Germinal center (tissue), 1 donor: ENCODE measurements at places on chromosomes 7 and 10.

DNA sequence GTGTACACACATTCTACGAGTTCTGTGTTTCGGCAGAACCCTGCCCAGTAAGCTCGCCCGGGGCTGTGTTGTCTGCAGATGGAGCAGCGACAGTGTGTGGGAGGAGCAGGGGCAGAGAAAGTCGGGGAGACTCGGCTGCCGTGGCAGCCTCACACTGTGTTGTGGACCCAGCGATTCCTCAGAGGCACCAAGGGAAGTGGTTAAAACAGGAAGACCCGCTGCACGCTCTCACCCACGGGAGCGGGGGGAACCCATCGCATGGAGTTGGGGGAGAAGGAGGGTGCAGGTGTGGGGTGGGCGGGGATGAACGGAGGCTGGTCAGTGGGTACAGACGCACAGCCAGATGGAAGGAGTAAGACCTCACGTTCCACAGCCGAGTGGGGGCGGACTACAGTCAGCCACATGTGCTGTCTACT, 250.2 kb downstream of the ELFN1 start:
- DNase-seq = peak; percentile 68

DNA sequence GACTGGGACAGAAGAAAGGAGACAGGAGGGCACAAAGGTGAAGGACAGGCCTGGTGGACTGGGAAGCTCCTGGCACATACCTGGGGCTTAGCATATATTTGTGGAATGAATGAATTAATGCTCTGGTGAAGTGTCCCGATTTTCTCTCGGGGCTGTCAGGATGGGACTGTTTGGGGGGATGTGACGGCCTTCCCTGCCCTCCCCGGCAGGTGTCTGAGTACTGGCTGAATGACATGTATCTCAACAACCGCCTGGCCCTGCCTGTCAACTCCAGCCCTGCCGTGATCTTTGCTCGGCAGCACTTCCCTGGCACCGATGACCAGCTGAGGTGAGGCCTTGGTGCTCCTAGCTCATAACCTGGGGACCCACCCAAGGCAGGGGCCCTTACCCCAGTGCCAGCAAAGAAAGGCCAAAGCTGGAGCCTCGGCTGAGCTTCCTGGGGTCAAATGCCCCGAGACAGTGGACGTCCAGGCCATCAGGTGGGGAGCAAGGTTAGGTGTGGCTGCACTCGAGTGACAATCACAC, 6.5 kb downstream of the CHAT start:
- DNase-seq = no peak

DNA sequence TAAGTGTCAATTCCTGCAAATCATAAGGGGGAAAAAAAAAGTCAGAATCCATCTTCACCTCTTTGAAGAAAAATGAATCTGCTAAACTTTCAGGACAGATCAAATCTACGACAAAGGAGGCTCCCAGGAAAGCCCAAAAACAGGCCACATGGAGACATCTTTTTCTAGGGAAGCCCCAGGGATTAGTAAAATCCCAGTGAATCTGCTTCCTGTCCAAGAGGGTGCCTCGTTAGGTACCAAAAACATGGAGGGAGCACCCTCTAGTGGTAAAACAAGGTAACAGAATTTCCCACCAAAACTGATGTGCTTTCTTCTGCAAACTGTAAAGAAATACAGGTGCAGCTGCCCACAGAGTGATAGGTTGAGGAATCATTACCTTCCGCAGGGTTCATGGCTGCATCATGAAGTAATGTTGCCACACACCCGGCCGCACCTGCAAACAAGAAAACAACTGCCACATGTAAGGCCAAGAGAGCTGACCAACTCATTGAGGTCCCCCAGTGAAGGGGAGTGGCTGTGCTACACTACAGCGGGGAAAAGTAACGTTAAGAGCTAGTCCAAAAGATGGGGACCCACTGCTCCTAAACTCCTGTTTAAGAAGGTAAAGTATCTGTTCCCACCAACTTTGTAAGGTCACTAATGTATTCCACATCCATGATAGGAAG, 7.9 kb downstream of the SLC25A28 start:
- peak; percentile 73 for DNase-seq

GRCh38 chr10:50417486-50417885, 166.2 kb upstream of the ASAH2 start:
- DNase-seq = no peak

DNA sequence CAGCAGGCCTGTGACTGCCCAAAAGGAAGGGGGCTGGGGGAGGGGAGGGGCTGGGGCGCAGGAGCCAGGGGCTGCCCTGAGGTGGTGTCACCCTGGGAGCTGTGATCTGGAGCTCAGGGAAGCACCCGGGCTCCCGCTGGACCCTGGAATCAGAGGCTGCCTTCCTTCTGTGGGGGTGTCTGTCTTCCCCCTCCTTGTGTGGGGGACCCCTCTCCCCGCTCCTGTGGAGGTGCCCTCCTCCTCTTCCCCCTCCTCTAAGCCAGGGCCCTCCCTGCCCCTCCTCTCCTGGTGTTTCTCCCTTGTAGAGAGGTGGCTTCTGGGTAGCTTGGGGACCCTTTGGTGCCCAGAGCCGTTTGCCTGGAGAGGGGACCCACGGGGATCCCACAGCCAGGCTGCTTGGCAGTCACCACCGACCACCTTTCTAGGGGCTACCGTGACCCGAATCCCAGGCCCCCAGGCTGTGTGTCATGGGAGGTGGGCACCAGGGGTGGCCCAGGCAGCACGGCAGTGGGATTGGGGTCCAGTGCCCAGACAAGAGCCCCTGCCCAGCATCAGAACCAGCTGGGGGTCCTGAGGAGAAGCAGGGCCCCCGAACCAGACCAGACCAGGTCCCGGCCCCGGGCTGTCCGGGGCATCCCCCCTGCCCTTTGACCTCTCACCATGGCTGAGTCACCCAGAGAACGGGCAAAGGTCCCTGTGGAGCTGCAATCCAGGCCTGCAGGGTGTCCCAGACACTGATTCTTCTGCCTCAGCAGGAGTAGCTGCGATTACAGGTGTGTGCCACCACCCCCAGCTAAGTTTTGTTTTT, 741 bp downstream of the PRAP1 start:
- DNase-seq = no peak

- no peak for DNase-seq
Measured at GRCh38 chr7:46035166-46035565, 114.1 kb upstream of the IGFBP3 start.

DNA sequence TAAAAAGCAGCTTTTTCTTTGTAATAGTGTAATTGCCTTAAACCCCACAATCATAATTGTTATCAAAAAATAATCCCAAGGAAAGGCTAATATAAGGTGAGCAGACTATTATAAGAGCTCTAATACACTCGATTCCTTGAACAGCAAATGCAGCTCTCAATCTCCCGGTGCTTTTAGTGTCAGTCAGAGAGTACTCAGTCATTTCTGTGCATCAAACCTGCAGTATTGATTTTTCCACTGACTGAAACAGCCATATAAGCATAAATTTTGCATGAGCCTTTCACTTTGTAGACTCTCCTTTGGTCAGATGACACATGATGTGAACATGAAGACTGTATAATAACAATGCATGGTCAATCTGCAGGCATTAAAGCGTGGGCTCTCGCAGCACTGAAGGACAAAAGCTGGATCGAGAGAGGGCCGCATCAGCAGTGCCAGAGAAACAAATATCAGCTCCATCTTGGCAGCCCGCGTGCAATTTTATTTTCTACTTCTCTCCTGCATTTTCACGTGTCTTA, 272.0 kb downstream of the POU6F2 start:
- no peak for DNase-seq

- peak; percentile 38 for DNase-seq
Measured at GRCh38 chr10:104614245-104614831, 26.8 kb upstream of the SORCS3 start.

DNA sequence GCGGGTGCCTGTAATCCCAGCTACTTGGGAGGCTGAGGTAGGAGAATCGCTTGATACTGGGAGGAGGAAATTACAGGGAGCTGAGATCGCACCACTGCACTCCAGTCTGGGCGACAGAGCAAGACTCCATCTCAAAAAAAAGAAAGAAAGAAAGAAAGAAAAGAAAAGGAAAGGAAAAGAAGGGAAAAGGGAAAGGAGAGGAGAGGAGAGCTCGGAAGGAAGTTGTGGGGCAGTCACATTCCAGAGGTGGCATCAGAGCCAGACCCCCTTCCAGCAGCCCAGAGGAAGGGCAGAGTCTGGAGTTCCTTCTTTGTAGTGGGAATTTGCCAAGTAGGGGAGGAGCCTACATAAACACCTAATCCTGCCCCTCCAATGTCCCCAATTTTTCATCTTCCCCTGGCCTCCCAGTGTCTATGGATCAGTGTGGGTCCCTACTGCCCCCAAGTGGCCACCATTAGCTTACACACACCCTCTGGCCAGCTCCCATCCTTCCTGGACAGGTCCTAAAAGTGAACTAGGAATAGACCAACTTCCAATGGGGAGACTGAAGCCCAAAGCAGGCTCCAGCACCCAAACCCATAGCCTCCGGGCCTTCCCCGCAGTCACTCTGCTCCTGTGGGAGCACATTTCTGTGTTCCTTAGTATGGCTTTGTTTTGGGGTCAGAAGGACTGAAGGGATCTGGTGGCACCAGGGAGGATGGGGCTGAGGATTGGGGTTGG, 39.6 kb upstream of the HSPB1 start:
- DNase-seq = no peak

DNA sequence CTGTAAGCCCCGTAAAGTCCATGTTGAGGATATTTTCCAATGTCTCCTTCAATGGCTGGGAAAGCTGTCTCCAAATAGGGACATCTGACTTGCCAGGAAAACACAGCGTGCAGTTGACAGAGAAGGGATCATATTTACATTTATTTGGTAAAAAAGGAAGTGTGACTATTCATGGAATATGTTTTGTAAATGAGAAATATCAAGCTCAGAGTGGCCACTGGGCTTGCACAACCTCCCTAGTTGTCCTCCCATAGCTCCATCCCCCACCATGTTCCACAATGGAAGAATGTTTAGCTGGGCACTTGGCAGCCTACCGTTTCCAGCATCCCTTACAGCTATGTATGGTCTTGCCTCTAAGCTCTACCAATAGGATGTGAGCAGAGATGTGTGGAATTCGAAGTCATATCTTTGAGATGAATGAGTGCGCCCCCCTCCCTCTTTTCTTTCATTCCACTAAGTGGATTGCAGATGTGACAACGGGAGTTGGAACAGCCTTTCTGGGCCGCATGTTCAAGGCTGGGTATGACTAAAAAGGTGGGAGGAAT, 306.6 kb upstream of the ZMIZ1 start:
- no peak for DNase-seq

GRCh38 chr7:18647582-18647981, 152.0 kb downstream of the HDAC9 start:
- DNase-seq = no peak

DNA sequence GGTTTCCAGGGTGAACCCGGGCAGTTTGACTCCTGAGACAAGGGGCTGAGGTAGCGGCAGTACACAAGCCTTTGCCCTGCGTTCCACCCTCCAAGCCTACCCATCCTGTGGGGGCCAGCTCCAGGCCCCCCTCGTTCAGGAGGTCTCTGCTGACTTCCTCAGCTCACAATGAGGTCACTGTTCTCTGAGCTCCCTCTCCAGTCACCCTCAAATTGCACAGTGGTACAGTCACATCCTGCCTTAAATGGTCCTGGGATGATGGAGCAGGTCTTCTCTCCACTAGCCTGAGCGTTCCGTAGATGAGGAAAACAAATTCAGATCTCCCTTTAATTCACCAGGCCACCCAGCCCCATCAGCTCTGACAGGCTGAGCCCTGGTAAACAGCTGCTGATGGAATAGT, 90.2 kb downstream of the SH3PXD2A start:
- no peak for DNase-seq

GRCh38 chr10:100996678-100997359, 2.8 kb upstream of the LZTS2 start:
- DNase-seq = peak; percentile 73

DNA sequence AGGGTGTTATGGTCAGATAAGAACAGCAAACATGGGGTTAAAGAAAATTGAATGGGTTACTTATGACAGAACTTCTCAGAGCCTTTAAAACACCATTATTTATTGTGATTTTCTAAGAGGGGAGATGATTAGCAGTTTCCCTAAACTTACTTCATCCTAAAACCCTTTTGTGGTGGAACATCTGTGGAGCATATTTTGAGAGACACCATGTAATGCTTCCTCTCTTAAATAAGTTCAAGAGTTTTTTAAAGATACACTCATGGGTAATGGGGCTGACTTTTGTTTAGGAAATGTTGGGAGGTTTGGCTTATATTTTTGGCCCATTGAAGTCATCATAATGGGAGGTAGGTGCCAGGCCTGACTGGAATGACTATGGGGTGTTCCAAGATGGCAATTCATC, 8.4 kb upstream of the PDCD4 start:
- DNase-seq = no peak

GRCh38 chr10:34474555-34475273, 340.4 kb downstream of the PARD3 start:
- no peak for DNase-seq

DNA sequence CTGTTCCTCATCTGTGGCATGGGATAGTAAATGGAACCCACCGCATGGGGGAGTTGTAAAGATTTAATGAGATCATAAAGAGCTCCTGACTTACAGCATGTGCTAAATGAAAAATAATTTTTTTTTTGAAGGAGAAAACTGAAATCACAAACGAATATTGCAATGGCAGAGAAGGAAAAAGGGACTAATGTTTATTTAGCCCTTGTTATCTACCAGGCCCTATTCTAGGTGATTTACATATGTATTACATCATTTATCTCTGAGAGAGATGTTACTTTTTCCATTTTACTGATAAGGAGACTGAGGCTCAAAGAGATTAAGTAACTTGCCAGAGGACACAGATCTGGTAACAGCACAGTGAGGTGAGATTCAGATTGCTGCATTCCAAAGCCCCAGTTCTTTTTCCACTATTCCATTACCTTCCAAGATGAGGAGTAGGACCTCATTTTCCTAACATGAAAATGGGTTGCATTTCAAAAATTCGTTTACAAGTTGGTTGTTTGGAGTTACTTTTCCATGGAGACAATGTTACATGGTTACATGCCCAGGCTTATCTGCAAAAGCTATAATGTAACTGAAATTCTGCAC, 28.6 kb downstream of the VCL start:
- DNase-seq = no peak

- no peak for DNase-seq
Measured at GRCh38 chr7:149704507-149704906, 68.9 kb downstream of the ZNF467 start.
